Activated naive CD8-positive, alpha-beta T cell treated with anti-CD3 and anti-CD28 coated beads, Interleukin-2, amount 10 ng/mL, durations not matched to agents 7 days and 5 days (primary cell): ENCODE measurements at places on chromosomes 5 and 9.

DNA sequence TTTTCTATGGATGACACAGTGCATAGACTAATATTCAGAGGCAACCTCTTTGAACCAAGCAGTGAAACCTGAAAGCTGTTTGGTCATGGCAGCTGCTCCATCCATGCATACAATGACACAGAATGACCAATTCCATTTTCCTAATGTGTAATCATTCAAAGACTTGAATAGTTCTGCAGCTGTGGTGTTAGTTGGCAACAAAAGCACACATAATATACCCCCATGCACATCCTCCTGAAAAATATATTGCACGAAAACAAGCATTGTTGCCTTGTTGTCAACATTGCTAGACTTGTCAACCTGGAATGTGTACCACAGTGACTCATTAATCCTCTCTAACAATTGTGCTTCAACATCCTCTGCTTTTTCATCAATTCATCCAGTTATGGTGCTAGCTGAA lies 71.0 kb upstream of the SEMA6A start:
- no peak overlapping the region for H3K4me3 ChIP-seq
- H3K27ac ChIP-seq: no peak overlapping the region
- H3K36me3 ChIP-seq: no peaks in the 10 kb centered on the region
- H3K4me1 ChIP-seq: no peaks in the 10 kb centered on the region
- peaks cover 2% of the 10 kb centered on the region for H3K27me3 ChIP-seq

DNA sequence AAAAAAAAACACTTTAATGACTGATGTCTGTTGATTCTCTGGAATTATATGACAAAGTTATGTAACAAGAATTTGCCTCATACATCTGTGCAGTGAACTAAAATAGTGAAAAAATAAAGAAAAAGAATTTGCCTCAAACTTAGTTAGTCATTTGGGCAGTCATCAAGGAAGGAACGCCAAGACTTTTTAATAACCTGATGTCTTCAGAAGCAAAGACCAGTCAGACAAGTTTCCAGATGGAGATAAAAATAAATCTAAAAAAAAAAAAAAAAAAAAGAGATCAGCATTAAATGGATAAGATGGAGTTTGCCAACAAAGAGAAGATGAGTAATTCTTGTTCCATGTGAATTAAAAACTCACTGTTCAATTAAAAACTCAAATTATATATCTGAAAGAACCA lies 52.3 kb upstream of the JMY start:
- no peaks in the 10 kb centered on the region for H3K4me1 ChIP-seq
- H3K36me3 ChIP-seq: no peaks in the 10 kb centered on the region
- H3K27me3 ChIP-seq: peaks cover 4% of the 10 kb centered on the region
- H3K4me3 ChIP-seq: no peak overlapping the region
- H3K27ac ChIP-seq: no peak overlapping the region

GRCh38 chr9:79610791-79611614 lies 39.2 kb downstream of the TLE4 start:
- DNase-seq: no peak
- no peaks in the 10 kb centered on the region for H3K27me3 ChIP-seq
- no peak overlapping the region for H3K27ac ChIP-seq
- H3K4me3 ChIP-seq: no peak overlapping the region

GRCh38 chr5:23523998-23524397 lies 16.6 kb downstream of the PRDM9 start:
- no peak overlapping the region for H3K4me3 ChIP-seq
- no peaks in the 10 kb centered on the region for H3K27me3 ChIP-seq
- H3K27ac ChIP-seq: no peak overlapping the region
- DNase-seq: no peak
- H3K4me1 ChIP-seq: no peaks in the 10 kb centered on the region

DNA sequence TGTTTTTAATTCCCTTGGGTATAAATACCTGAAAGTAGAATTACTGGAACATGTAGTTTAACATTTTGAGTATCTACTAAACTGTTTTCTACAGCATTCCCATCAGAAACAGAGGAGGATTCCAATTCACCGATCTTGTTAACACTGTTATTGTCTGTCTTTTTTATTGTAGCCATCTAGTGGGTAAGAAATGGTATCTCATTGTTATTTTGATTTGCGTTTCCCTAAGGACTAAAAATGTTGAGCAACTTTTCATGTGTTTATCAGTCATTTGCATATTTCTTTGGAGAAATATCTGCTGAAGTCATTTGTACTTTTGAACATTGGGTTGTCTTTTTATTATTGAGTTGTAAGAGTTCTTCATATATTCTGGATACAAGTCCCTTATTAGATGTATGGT lies 135.2 kb upstream of the NFIL3 start:
- no peak overlapping the region for H3K4me3 ChIP-seq
- peaks cover 50% of the 10 kb centered on the region for H3K27me3 ChIP-seq
- no peak overlapping the region for H3K27ac ChIP-seq
- H3K36me3 ChIP-seq: no peaks in the 10 kb centered on the region

DNA sequence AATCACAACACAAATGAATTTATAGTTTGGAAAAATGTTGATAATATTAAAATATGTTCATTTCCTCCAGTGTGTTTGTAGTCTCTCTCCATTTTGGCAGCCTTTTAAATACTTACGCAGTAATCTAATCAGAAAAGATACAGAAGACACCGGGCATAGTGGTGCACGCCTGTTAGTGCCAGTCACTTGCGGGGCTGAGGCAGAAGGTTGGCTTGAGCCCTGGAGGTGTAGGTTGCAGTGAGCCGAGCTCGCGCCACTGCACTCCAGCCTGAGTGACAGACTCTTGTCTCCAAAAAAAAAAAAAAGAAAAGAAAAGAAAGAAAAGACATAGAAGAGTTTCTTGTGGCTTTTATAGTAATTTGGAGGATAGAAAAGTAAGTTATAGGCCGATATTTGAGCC lies 41.9 kb downstream of the NDFIP1 start:
- H3K36me3 ChIP-seq: peaks cover 28% of the 10 kb centered on the region
- no peaks in the 10 kb centered on the region for H3K4me1 ChIP-seq
- H3K27me3 ChIP-seq: no peaks in the 10 kb centered on the region
- no peak overlapping the region for H3K27ac ChIP-seq
- DNase-seq: no peak

- no peaks in the 10 kb centered on the region for H3K4me1 ChIP-seq
- H3K27ac ChIP-seq: no peak overlapping the region
- no peak overlapping the region for H3K4me3 ChIP-seq
- peak; percentile 59 for DNase-seq
- H3K36me3 ChIP-seq: no peaks in the 10 kb centered on the region
- H3K27me3 ChIP-seq: no peaks in the 10 kb centered on the region
Measured at GRCh38 chr9:134738869-134739659, 97.5 kb downstream of the COL5A1 start.

- H3K27ac ChIP-seq: peak overlapping the region; percentile 7
- peaks cover 10% of the 10 kb centered on the region for H3K36me3 ChIP-seq
- H3K4me1 ChIP-seq: peaks cover 53% of the 10 kb centered on the region
- H3K27me3 ChIP-seq: no peaks in the 10 kb centered on the region
- no peak for DNase-seq
Measured at GRCh38 chr5:123514615-123515355, 2.8 kb downstream of the CSNK1G3 start.

DNA sequence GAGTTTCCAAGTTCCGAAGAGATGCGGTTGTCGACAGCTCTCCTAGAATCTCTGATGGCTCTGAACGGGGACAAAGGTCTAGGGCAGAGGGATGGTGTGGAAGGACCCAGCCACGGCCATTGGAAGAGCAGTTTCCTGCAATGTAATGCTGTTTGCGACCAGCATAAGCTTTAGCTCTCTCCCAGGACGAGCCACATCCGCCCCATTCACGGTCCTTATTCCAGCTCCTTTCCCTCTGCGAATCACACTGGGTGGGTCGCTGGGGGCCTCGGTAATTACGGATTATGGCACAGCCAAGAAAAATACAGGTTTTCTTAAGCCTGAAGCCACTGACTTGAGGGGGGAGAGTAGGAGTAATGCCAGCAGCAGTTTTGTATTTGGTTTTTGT lies 22.7 kb downstream of the ANXA2R start:
- H3K27me3 ChIP-seq: no peaks in the 10 kb centered on the region
- H3K4me3 ChIP-seq: peak overlapping the region; percentile 97
- H3K4me1 ChIP-seq: peaks cover 30% of the 10 kb centered on the region
- peak; percentile 62 for DNase-seq
- peaks cover 4% of the 10 kb centered on the region for H3K36me3 ChIP-seq
